ENCODE measurements at places on chromosomes 2 and 18.

GRCh38 chr2:165584126-165584654 lies 114.7 kb downstream of the CSRNP3 start:
- no peak for DNase-seq

DNA sequence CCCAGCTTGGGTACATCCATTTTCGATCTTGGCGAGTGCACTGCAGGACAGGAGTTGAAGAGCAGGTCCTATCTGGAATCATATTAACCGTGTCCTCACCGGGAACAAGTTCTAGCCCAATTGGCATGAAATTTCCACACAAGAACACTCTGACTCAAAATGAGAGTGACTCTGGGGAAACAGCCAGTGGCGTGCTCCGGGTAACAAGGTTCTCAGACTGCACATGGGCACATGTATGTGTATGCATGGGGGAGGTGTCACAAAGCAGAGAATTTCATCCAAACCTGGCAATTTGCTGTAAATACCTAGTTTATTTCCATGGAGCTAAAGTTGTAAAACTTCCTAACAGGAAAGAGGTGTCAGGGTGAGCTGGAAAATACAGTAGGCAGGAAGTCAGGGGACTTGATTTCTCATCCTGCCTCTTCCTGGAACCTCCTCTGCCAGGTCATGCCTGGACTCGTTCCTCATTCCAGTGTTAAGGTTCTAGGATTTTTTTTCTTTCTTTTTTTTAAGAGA lies 1.7 kb downstream of the TUBB6 start:
- no peak for DNase-seq

GRCh38 chr2:168470320-168471162 lies 14.5 kb downstream of the CERS6 start:
- DNase-seq = no peak

DNA sequence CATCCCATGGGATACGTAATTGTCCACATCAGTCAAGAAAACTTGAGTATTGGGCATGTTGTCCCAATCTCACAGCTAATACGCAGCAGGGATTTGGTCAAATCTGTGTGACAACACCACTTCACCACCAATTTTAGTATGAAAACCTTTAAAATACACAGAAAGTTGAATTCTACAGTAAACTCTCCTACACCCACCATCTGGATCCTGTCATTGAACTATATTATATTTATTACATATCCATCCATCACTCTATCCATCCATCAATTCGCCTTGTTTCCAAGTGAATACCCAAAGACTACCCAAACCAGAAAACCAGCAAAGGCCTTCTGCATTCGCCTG lies 846 bp upstream of the FKBP7 start:
- no peak for DNase-seq

DNA sequence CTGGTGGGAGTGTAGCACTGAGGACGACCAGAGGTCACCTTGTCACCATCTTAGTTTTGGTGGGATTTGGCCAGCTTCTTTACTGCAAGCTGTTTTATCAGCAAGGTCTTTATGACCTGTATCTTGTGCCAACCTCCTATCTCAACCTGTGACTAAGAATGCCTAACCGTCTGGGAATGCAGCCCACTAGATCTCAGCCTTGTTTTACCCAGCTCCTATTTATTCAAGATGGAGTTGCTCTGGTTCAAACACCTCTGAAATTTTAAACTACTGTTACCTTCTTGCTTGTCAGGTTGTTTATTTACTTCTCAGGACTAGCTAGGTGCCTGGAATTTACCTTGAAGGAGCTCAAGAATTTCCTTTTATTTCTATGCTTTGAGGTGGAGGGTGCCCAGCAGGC lies 9.5 kb upstream of the KCNG3 start:
- no peak for DNase-seq

DNA sequence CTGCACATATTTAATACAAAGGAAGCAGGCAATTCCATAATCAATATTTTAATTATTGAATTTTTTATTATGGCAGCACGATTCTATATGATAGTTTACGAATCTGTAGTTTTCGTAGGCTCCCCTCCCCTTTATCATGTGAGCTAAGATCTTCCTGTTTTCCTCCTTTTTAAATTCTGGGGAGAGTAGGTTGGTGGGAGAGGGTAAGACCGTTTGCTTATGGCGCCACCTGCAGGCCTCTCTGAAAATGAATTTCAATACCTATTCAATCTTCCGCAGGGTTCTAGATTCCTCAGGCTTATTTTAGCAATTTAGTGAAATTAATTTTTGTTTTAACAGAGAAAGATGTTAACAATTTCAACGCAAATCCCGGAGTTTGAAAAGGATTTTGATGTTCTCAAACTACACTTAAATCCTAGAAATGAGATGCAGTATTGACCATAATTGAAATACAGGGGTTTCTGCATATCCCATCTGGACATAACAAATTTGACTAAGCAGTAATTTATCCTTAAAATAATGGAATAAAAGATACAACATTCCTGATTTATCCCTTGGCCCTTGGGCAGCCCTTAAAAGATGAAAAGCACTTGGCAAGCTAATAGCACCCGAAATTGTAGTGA lies 12.8 kb upstream of the GBX2 start:
- DNase-seq = no peak

DNA sequence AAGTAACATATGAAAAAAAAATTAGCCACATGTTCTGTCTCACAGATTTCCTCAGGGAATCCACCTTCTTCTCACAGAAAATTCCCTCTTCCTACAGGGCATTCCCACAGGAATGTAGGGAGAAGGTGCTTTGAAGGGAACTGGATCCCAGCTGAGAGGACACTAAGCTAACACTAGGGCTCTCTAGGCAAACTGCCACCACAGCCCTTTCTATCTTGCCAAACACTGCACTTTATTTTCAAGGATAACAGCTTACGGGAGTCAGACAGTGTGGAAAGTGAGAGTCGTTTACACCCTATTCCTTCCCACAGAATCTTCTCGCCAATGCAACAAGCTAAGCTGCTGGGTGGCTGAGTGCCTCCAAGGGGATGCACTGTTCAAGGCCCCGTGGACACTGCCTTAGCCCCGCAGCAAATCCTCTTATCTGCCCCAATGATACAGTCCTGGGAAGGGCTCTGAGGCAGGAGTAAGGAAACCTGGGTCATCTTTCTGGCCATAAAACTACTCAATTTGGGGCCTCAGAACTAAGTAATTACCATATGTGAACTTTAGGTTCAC lies 76.9 kb downstream of the CCDC93 start:
- no peak for DNase-seq

- no peak for DNase-seq
Measured at GRCh38 chr2:38168710-38169480, 92.9 kb upstream of the CYP1B1 start.

DNA sequence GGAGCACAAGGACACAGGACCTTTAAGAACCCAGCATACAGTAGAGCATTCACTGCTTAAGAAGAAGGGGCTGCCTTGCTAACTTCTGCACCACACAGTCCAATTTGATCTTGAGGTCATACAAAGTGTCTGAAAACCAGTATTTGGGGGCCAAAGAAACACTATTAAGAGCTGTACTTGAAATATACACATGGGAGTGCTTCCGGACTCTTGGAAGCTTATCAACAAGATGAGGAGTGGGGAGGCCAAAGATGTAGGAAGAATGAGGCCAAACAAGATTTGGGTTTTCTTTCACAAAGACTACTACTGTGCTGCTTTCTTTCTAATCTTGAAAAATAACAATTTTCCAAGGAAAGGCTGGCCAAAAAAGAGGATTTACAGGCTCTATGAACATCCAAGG lies 24.8 kb upstream of the MALL start:
- no peak for DNase-seq

GRCh38 chr2:158603205-158603604 lies 146.5 kb downstream of the PKP4 start:
- no peak for DNase-seq

DNA sequence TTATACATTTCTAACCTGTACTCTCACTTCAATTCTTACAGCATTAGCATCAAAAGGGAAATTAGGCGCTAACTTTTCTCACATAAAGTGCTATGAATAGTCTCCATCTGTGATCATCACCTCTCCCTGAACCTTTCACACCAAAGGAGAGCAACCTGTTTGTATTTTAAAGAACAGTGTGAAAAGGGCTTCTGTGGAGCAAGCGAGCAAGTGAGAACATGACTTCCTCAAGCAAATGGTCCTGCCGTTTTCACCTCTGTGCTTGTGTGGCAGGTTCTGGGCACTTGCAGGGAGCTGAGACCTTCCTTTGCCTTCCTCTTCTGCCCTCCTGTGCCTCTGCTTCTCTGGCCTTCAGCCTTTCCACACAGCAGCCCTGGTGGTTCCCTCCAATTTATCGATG lies 51.9 kb downstream of the TGFA start:
- DNase-seq = no peak

GRCh38 chr2:48715042-48715899 lies 40.3 kb downstream of the LHCGR start:
- DNase-seq = no peak

- DNase-seq = no peak
Measured at GRCh38 chr2:28367667-28368356, 24.8 kb upstream of the FOSL2 start.

All from T-helper 17 cell (primary cell).